NCI-H2081 (cell line): ENCODE measurements at places on chromosomes 1 and 21.

- DNase-seq: no peak
Observed at GRCh38 chr1:220113136-220113695, 19.3 kb downstream of the IARS2 start.

DNA sequence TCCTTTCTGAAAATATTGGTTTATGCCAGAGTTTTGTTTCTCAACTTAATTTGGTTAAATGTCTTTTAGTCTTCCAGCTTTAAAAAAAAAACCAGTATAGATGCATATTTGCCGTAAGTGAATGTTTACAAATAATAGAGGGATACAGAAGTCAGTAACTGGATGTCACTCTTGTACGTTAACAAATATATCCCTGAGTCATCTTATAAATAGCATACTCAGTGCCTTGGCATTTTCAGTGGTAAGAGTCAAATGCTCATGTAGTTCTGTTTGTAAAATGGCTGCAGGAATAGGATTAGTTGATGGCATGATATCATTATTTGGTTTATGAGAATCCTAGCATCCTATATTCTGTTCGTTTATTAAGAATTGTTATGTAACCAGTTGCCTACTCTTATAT, 55.4 kb downstream of the SPEN start:
- DNase-seq: no peak

DNA sequence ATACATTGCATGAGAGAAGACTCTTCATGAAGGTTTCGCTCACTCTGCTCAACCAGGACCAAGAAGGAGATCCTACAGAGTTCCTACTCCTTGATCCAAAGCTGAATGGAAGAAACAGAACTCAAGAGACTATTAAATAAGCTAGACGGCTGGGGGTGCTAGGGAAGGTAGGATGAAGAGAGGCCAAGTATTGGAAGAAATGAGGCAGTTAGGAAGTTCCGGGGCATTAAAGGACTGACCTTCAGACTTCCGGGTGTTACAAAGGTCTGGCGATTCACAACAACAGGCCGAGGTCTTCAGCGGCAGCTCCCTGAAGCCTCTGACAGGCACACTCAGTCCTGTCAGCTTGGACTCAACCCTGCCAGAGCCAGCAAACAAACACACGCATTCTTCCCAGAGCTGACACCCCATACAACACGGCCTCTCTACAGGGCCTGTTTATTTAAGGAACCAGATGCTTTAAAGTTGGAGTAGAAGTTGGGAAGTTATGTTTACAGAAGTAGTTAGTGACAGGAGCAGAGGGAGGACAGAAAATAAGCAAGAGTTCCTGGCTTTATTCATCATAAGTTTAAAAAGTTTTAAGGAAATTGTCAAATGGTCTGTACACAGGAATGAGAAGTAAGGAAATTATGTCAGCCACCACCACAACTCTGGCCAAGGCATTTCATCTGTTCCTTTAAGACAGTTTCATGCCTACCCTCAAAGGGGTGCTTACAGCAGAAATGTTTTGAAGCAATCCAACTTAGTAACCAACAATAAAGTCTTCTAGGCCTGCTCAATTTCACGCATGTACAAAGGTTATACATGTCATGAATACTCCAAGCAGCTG, 4.7 kb downstream of the SORT1 start:
- DNase-seq: no peak

GRCh38 chr1:20821466-20821865, 34.4 kb upstream of the HP1BP3 start:
- DNase-seq: no peak
